Frontal cortex (tissue), 4 donors: ENCODE measurements at places on chromosomes 16 and 17.
A peak's percentile ranks its signal among the peaks of the same experiment; 100 is the strongest.

DNA sequence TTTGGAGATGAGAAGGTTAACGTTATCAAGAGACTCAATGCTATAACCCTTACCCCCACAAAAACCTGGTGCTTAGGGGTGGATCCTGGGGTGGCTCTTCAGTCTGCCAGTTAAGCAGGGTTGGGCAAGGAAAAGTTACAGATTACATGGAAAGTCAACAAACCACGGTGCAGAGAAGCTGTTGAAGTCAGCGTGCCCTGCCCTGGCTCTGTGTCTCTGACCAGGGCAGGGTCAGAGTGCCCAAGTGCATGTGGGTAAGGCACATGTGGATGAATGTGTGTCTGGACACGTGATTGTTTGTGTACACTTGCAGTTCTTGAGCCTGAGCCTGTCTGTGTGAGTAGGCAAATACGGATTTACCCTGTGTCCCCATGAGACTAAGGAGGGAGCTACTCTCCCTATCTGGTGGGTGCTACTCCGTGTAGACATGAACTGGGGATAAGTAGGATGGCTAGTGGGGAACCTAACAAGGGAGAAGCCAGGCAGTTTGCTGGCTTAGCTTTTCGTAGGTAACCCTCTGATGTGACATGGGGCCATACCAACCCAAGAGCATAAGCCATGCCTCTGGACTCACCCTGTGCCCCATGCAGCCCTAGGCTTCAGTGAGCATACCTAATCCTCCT lies 5.5 kb downstream of the IGFBP4 start:
- DNase-seq, result no peak

DNA sequence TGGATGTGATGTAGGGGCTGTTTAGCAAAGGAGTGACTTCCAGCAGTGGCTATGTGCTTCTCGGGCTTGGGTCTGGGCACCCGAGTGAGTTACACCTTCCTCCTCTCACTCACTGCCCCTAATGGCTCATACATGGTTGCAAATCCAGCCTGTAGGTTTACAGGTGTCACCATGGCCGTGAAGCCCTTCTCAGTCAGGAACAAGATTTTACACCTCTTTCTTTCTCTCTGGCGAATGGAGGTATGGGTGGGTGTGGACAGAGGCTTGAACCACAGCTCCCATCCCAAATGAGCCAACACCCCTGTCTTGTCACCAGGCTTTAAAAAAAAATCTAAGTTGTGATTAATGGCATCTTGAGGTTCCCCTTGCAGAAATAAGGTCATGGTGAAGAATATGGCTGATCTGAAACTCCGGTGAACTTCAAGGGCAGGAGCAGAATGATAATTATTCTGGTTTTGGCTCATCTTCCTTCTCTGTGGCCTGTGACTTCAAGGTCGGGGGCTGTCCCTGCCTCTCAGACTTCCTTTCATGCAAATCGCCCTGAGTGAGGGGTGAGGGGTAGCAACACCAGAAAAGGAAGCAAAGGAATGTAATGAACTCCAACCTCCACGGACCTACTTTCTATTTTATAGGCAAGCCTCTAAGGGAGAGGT lies 331.2 kb downstream of the MAF start:
- no peak for DNase-seq

DNA sequence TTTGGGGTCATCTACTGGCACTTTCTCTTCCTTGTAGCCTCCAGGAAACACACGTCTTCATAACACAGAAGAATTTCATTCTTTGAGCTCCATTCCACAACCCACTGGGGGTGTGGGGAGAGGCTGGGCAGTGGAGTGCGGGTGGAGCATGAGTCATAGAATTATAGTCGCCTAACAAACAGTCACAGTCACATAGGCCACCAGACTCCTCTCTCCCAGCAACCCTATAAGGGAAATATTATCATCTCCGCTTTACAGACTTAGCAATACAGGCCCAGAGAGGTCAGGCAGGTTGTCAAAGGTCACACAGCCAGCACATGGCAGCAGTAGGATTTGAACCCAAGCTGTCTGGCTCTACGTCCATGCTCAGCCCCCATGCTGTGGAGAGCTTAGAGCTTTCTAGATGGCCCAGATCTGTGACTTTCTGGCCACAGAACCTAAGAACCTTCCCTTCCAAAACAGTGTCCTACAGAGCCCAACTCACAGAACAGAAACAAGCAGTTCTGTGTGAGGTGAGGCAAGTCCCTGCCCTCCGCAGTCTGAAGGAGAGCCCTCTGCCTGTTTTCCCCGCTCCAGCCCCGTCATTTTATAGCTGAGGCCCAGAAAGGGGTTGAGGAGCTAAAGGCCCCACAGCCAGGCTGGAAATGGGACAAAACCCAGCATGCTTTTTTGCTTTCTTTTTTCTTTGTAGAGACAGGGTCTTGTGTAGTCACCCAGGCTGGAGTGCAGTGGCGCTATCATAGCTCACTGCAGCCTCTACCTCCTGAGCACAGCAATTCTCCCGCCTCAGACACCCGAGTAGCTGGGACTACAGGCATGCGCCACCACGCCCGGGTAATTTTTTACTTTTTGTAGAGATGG lies 10.7 kb upstream of the LITAF start:
- no peak for DNase-seq

DNA sequence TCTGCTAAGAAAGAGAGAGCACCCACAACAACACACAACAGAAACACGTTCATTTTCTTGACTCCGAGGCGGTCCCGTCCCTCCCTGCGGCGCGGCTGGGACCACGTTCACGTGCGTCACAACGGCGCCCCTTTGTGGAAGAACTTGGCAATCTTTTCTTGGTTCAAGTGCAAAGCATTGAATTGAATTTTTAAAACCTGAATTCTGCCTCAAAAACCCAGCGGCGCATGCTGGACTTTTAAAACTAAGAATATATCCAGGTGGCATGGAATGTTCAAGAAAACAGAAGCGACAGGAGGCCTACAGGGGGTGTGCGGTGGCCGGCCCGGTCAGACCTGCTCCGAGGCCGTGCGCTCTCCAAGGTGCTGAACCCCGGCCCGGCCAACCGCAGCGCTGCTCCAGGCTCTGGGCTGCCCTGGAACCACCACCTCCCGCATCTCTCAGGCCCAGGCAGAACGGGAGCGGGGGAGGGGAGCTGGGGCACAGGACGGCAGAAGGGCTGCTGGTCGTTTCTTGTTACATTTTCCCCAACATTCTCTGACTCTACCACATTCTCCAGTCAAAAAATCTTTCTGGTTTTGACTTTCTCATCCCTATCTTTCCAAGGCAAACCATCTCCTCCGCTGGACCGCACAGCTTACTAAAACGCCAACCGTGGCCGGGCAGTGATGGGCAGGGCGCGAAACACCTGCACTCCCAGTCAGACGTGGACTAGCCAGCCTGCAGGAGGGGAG lies 3.4 kb upstream of the HEXD start:
- DNase-seq, result peak; percentile 80

DNA sequence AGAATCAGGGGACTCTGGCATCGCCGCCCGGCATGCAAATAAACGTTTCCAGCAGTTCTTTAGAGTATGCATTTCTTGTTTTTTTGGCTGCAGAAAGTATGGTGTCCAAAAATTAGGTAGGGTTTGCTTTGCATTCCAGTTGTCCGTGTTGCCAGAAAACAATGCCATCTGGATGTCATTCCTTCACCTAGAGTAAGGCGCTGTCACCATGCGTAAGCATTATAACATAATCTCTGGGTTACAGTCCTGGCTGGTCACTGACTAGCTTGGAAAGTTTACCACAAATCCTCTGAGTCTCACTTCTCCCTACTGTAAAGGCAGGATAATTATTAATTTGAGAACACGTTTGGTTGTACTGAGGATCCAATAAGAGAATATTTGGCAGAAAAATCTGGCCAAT lies 457.7 kb downstream of the XYLT1 start:
- DNase-seq, result no peak

- DNase-seq, result no peak
These were observed 182.0 kb downstream of the SEC14L1 start for GRCh38 chr17:77322514-77323412.

GRCh38 chr17:67043283-67043682 lies 1.1 kb upstream of the CACNG1 start:
- no peak for DNase-seq

- no peak for DNase-seq
These were observed 25.3 kb downstream of the ZNF778 start for GRCh38 chr16:89242795-89243200.

DNA sequence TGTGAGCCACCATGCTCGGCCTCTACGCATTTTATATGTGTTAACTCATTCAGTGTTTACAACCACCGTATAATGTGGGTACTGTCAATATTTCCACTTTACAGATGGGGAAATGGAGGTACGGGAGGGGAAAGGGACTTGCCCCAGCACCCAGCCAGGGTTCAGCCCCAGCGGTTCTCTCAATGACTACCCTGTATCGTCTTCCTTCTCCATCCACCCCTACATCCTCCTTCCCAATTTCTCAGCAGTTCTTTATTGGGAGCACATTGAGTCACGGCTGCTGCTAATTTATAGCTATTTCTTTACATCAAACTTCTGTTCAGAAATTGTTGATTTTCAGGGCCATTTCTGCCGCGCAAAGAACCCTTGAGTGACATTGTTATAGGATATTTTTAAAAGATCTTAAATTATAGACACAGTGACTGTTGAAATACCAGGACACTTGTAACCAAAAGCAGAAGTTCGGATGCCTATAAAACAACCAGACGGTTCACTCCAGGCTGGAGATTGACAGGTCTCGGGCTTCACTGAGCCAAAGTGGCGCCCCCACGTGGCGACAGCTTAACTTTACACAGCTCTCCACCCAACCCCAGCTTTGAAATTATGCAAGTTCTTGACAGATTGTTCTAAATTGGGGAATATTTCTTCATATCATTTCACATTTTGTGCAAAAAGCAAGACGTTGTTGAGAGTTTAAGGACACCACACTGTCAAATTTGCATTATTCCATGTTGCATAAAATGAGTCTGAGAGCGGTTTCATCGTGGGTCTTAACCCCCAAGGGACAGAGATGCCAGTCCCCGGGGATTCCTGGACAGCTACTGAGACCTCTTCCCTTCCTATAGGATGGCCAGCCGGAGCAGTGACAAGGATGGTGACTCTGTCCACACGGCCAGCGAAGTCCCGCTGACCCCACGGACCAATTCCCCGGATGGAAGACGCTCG lies 11.8 kb downstream of the SYT17 start:
- no peak for DNase-seq

DNA sequence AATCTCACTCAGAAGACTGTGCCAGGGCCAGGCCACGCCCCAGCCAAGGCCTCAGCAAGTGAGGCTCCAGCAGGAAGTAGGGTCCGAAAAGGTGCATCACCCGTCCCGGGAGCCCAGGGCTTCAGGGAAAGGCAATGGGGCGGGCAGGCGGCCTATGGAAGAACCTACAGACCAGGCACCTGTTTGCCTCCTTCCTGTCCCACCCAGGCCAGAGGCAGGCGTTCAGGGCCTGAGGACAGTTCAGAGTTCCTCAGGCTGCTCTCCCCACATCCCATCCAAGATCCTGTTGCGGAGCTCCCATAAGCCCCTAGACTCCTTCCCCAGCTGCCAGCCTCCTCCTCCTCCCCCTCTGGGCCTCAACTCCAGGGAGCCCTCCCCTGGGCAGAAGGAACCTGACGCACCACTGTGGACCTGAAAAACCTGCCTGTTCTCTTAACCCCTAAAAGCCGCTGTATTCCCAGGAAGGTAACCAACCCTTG lies 2.3 kb downstream of the CLUH start:
- no peak for DNase-seq

- no peak for DNase-seq
These were observed 44.0 kb downstream of the GPRC5B start for GRCh38 chr16:19840524-19841110.

- peak; percentile 1 for DNase-seq
These were observed 237.5 kb upstream of the SALL1 start for GRCh38 chr16:51388516-51388951.
